ENCODE measurements at places on chromosomes 5 and 9.

GRCh38 chr9:127878652-127879390, 1.3 kb upstream of the AK1 start:
- no peak for DNase-seq

DNA sequence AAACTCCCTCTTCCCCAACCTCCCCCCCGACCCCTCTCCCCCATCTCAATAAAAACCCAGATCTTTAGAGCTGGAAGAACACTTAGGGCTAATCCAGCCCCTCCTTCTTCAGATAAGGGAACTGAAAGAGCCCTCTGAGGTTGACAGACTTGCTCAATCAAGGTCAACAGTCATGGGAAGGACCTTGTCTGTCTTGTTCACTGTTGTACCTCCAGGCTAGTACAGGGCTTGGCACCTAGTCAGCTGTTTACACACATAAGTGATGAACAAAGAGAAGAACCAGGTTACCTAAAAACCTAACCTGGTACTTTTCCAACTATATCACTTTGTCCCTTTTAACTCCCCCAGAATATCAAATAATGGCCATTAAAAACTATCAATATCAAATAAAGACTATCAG, 2.4 kb downstream of the TTC39B start:
- DNase-seq = no peak

GRCh38 chr5:17463653-17464052, 34.4 kb upstream of the TAF11L2 start:
- no peak for DNase-seq

GRCh38 chr5:17219006-17219422, 1.6 kb downstream of the BASP1 start:
- no peak for DNase-seq

DNA sequence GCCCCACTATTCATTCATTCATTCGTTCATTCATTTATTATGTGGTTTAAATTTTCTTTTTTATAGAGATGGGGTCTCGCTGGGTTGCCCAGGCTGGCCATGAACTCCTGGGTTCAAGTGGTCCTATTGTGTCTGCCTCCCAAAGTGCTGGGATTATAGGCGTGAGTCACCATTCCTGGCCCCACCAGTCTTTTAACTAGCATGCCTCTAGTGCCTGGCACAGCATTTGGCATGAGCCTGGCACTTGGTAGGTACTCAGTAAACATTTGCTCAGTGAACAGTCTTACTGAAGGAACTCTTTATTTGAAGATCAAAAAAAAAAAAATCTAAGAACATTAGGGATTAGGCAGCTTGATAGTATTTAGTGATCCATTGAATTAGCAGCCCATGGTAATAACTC, 98.1 kb downstream of the KDM4C start:
- no peak for DNase-seq

DNA sequence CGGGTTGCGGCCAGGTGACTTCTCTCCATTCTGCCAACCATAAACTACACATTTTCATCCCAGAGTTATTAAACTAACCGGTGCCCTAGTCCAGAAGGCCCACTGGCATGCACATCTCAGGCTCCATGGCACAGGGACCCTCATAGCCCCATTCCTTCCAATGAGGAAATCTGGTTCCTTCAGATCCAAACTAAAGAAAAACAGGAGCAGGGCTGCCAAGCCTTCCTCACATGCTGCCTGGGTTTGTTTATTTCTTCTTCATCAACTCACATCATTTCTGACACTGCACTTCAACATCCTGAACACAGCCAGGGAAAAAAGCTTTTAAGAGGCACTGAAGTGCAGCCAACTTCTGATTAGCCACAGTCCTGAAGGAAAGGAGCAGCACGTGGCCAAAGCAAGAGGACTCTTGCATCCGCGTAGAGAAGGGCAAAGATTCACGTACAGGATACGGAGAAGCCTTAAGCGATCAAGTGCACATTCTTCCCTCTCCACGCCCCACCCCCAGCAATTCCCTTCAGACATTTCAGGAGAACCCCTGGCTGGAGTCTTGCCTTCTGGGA, 22.5 kb downstream of the LHFPL2 start:
- DNase-seq = no peak

DNA sequence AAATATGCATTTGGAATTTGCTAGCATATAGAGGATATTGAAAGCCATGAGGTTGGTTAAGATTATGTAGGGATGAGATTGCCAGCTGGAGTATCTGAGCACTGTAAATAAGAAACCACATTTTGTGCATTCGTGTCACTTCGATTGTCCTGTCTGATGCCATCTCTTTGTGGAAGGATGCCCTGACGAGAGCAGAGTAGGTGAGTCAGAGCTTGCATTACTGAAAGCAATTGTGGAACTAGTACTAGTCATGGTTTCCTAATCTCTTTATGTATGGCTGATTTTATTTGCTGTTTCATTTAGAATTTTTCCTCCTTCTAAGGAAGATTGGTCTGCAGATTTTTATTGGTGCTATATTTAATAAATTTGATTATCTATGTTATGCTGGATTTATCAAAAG, 14.5 kb upstream of the TAS2R1 start:
- DNase-seq = no peak

- DNase-seq = no peak
These were observed 38.4 kb upstream of the SUSD3 start for GRCh38 chr9:93020151-93020550.

DNA sequence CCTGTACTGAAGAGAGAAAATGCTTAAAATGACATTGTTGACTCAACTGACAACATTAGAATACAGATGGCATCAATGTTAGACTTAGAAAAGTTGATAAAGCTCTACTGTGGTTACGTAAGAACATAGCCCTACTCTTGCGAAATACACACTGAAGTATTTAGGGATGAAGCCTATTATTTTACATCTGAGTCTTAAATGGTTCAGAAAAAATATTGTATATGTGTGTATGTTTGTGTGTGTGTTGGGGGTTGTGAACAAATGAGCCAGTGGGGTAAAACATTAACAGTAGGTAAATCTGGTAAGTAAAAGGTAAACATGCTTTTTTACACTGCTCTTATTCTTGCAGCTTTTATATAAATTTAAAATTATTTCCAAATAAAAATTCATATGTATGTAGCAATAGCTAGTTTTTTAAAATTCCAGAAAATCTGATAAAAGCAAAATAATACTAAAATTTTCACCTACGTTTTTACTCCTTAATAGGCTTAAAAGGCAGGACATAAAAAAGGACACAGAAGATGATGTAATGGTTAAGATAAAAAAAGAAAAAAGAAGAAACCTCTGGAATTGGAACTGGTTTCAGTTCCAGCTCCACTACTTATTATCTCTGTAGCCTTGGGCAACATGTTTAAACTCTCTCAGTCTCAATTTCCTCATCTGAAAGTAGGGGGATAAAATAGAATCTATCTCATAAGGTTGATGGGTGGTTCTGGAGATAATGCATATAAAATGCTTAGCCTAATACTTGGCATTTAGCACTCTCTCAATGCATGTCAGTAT, 44.3 kb downstream of the GARNL3 start:
- DNase-seq = no peak

DNA sequence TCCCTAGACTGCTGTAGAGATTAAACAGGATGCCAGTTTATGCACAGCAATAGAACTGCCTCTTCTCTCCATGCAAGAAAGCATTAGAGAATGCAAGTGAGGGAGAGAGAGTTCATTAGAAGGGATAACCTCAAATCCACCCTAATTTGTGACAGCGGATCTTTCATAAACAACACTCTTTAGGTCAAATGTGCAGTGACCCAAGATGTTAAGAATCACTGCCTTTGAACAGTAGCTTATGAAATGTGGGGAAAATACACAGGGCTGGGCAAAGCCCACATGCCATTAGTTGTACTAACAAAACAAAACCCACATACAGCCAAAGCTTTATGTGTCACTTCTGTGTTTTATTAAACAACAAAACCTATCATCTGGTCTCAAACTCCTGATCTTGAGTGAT, 36.2 kb upstream of the POU4F3 start:
- no peak for DNase-seq

DNA sequence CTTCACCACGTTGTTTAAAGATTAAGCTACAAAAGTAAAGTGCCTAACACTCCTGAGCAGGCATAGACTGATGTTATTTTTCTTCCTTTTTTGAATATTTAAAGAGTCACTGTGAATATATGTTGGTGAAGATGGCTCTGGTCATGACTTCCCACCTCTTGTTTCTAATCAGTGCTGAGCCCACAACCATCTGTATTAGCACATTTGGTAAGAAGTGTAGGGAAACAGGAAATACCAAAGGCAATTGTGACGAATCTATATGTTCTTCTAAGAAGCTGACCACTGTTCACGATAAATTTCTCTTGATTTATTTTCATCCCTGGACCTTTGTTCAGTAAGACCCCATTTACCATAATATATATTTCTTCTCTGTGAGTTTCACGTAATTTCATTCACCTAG, 108.3 kb upstream of the PCA3 start:
- DNase-seq = no peak

DNA sequence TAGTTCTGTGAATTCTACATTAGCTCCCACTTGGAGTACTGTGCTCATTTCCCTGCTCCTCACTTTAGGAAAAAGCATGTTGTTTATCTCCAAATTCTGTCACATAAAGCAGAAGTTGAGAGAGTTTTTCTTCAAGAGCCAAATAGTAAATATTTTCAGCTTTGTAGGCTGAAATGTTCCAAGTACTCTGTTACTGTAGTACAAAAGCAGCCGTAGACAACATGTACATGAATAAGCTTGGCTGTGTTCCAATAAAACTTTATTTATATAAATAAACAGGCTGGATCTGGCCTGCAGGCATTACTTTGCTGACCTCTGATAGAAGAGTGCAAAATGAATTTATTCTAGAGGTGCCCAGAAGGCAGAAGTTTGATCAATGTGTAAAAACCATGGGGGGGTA, 73.0 kb upstream of the AGXT2 start:
- DNase-seq = no peak

DNA sequence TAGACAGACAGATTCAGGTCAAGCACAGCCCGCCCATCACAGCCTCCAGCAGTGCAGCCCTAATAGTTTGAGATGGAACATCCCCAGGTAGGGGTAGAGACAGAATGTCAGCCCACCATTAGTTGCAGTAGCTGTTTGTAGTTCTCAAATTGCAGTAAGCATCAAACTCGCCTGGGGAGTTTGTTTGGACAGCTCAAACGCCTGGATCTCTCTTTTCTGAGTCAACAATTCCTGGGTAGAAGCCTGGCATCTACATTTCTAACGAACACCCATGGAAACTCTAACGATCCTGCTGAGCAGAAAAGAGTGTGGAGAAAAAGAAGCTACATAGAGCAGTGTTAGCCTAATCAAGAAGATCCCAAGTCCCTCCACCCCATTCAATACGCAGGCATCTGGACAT, 59.4 kb downstream of the ADAMTS16 start:
- no peak for DNase-seq

- DNase-seq = no peak
These were observed 494.2 kb downstream of the ZNF608 start for GRCh38 chr5:124252191-124252638.

- DNase-seq = no peak
These were observed 31.2 kb downstream of the CDK7 start for GRCh38 chr5:69265931-69266330.

GRCh38 chr9:120894321-120895148, 17.5 kb upstream of the PHF19 start:
- no peak for DNase-seq

GRCh38 chr9:91836515-91836914, 113.5 kb downstream of the ROR2 start:
- no peak for DNase-seq

- DNase-seq = no peak
These were observed 3.6 kb downstream of the RNF130 start for GRCh38 chr5:180067986-180068385.

GRCh38 chr5:65262096-65262495, 219.6 kb downstream of the ADAMTS6 start:
- DNase-seq = no peak

DNA sequence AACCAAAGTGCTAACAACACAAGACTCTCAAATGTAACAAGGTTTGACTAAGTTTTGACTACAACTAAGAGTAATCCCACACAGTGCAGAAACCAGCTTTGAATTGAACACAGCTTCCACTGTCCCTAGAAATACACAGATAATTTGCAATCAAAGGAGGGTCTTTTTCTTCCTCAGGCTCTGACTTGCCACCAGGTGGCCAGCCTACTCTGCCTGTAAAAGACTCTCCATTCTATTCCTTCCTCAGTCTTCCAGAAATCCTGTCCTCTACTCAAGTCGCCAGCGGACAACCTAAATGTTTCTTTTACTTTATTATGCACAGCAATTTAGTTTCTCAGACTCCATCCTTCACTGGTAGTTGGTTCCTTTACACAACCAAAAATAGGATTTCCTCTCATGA, 32.2 kb upstream of the MCTP1 start:
- DNase-seq = no peak

DNA sequence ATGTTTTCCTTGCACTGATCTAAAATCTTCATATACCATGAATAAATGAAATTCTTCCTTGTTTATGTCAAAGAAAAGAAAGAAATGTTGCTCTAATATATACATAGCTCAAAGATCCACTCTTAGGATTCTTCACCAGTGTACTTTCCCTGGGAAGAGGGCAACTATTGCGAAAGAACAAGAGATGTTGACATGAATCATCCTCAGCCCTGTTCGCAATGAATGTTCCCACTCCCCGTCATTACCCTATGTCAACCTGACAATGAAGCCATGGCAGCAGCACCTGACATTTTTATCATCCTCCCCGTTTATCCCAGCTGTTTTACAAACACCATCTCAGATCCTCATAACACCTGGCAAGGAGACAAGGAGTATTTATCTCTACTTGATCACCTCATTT, 409.1 kb upstream of the GRIA1 start:
- DNase-seq = no peak

DNA sequence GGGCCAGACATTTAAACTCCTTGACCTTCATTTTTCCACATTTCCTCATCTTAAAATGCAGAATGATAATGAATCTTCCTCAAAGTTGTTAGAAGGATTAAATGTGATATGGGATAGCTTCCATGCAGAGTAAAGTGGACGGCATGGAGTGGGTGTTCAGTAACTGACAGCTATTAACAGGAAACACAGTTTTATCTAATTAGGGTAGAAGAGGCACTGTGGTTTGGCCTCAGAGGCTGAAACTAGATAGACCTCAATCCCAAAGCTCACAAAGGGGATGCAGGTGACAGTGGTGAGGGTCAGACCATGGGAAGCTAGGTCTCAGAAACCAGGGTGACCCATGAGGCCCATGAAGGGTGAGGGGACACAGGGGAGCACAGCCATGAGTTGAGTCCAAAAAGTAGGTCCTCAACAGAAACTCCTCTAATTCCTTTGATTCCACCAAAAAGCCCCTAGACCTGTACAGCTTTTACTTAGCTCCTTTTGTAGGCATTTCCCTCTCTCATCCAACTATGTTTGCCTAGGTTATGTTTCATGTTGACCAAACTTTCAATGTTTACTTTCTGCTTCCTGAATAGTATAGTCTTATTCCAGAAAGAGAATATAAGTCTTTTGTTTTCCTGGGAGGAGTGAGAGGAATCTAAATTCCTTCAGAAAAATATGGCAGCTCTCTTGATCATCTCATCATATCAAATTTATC, 27.9 kb upstream of the GLDC start:
- DNase-seq = no peak

- no peak for DNase-seq
These were observed 283.4 kb upstream of the GRAMD2B start for GRCh38 chr5:126139773-126140172.

DNA sequence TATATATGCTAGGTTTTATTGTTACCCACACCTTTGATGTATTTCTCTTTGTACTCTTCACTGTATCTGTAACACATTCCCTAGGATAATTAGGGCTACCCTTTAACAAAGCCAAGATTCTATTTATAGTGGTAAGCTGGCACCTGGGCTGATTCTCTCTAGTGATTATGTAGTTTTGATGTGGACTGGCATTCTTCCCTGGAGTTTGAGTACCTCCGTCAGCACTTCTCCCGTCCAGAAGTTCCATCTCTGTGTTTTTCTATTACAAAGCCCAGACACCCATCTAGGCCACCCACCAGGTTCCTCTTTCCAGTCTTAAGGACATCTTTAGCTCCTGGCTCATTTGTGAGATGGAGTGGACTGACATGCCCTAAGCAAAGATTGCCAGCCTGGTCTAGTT, 55.9 kb upstream of the CDKN2B start:
- no peak for DNase-seq
